Activated CD8-positive, alpha-beta T cell treated with anti-CD3 and anti-CD28 coated beads for 36 hours (primary cell): ENCODE measurements at places on chromosomes 6 and 20. TPM values are rescaled to one million over a fixed set of nuclear protein-coding genes. Genes with fewer than 3 reads are reported as not detected.

Gene CST5
- total RNA-seq, result not detected

Gene CPNE5
- 1.2 TPM for total RNA-seq

Gene SPAG4
- total RNA-seq, result 11.8 TPM

Gene FLOT1
- total RNA-seq, result 135 TPM

Gene PRL
- total RNA-seq, result 0.60 TPM

Gene ZFP57
- total RNA-seq, result not detected

Gene MMP24OS
- 48.4 TPM for total RNA-seq

Gene ERVFRD-1
- total RNA-seq, result not detected

Gene RPL7L1
- 135 TPM for total RNA-seq

Gene NHLRC1
- not detected for total RNA-seq

Gene FAM110A
- 23.1 TPM for total RNA-seq

Gene FOXP4
- 11.8 TPM for total RNA-seq

Gene CFB
- total RNA-seq, result 0.45 TPM

Gene KCNG1
- total RNA-seq, result 1.8 TPM

Gene ANKRD66
- total RNA-seq, result not detected

Gene CST3
- total RNA-seq, result 0.72 TPM

Gene CYP24A1
- not detected for total RNA-seq

Gene MAFB
- total RNA-seq, result not detected
